Psoas muscle (tissue), 8 donors: ENCODE measurements at places on chromosomes 5 and 9. TPM values are rescaled to one million over a fixed set of nuclear protein-coding genes. Genes with fewer than 3 reads are reported as not detected.

DNA sequence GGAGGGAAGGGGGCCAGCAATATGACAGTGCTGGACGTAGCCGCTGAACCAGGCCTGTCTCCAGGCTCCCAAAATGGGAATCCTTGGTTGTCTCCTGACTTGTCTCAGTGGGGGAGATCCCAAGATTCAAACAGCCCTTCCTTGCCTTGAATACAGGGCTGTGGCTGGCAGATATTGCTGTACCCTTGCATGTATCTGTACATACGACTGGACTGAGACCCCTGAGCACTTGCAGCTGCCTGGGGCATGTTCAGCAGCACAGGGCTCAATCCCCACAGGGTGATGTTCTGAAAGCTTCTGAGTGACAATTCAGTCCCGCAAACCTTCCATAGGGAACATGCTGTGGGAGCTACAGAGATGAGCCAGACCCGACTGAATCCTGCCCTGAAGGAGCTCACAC, 13.3 kb downstream of the OR13J1 start:
- DNase-seq, result no peak

The HK3 gene
- total RNA-seq, result 2.2 TPM

GRCh38 chr5:170745481-170746071, 37.9 kb upstream of the GABRP start:
- no peak for DNase-seq

DNA sequence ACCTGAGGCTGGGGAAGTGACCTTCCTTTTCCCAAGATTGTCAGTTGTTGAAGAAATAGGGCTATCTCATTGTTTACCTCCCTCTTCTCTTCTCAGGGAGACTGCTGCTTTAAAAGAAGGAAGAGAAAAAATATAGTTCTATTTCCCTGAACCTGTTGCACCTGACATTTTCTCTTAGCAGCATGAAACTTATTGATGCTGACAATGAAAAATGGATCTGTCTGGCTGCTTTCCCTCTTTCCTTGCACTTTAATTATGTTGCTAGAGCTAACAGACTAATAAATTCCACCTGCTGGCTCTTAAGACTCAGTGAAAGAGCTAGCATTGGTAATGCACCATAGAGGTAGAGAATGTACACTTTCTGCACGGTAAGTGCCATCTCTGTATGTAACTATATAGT, 6.2 kb upstream of the CKMT2 start:
- no peak for DNase-seq

GRCh38 chr5:35618781-35619180, 1.1 kb downstream of the SPEF2 start:
- no peak for DNase-seq

The PDE8B gene
- 0.94 TPM for total RNA-seq

DNA sequence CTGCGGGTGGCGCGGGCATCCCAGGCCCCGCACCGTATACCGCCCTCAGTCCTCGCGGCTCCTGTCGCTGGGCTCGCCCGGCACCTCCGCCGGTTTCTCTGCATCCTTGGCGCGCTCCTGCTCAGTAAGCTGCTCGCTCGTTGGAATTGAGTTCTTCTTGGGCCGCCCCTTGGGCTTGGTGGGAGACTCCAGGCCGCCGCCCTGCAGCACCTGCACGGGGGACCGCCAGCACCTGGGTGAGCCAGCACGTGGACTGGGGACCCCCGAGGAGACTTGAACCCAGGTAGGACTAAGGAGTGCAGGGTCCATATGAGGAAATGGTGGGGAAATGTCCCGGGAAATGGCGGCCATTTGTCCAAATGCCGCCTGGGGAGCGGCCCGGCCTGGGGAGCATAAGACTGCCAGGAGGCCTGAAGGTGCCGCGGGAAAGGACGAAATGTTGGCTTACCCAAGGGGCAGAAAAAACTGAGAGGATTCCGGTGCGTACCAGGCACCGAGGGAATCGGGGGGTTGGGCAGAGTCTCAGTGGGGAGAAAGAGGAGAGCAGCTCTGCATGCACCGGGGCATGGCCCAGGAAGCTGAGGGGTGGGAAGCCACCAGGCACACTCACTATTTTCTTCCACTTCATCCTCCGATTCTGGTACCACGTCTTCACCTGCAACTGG, 2.9 kb downstream of the BARX1 start:
- no peak for DNase-seq

DNA sequence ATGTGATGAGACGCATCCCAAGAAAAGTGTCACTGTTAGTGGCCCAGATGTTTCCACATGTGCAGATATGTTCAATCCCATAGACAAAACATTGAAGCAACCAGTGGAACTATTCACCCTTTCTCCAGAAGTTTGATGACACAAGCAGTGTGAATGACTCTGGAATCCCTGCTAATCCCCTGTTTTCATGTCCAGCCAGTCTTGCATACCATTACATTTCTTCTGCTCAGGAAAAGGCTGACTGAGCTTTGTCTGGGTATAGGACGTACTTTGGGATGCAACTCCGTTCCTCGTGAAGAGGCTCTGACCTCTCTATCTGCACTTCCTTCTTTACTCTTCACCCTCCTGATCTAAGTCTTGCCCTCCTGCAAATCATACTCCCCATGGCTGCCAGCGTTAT, 172.4 kb downstream of the NTRK2 start:
- DNase-seq, result no peak

GRCh38 chr5:57007344-57007743, 55.4 kb upstream of the MIER3 start:
- no peak for DNase-seq

GRCh38 chr5:86314951-86315350, 302.8 kb upstream of the COX7C start:
- DNase-seq, result no peak

GRCh38 chr9:101414839-101415238, 16.2 kb downstream of the ZNF189 start:
- DNase-seq, result no peak

DNA sequence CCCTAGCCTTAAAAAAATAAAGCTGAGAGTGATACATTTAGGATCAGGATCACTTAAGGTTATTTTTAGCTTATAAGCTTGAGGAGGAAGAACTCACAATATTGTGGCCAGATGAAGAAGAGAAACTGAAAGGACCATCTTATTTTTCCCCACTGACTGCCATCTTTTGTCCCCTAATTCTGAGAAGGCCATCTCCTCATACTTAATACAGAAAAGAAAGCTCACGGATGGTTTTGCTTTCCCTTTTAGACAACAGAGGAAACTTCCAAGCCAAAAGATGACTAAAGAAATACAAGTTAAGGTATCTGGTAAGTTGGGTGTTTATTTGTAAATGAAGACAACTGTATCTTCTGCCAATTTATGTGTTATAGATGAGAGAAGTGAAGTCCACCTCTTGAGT, 36.4 kb downstream of the ERAP1 start:
- DNase-seq, result no peak

- DNase-seq, result no peak
Observed at GRCh38 chr9:83153030-83153429, 90.1 kb upstream of the RASEF start.

GRCh38 chr5:81162501-81162900, 70.6 kb upstream of the CKMT2 start:
- no peak for DNase-seq

- DNase-seq, result no peak
Observed at GRCh38 chr9:92735636-92736562, 28.7 kb downstream of the BICD2 start.
